ENCODE measurements at places on chromosomes 6 and 20.

DNA sequence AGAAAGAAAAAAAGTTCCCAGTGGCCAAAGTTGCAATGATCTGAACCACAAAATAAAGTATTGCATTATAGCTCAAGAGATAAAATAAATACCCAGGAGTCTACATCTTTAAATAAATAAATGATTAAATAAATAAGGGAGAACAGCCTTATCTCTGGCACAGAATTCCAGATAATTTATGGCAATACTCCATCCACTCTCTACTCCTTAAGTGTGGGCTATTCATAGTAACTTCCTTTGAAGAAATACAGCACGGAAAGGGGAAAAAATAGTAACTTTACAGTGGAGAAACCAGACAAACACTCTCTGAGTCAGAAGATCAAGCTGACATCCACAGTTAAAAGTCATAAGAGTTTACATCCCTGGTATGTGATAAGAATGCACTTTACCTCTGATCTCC is 11.6 kb downstream of the AURKA start:
- no peak for DNase-seq

DNA sequence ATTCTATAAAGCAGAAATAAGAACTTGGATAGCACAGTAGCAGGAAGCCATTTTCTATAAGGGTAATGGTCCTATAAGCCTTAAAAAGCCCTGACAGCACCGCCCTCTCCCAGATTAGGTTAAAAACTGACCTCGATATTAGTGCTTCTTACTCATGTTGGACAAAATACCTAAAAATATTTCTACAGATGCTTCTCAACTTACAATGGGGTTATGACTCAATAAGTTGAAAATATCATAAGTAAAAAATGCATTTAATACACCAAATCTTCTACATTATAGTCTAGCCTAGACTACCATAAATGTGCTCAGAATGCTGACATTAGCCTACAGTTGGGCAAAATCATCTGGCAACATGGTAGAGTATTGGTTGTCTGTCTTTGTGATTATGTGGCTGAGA is 70.3 kb downstream of the SESN1 start:
- no peak for DNase-seq

DNA sequence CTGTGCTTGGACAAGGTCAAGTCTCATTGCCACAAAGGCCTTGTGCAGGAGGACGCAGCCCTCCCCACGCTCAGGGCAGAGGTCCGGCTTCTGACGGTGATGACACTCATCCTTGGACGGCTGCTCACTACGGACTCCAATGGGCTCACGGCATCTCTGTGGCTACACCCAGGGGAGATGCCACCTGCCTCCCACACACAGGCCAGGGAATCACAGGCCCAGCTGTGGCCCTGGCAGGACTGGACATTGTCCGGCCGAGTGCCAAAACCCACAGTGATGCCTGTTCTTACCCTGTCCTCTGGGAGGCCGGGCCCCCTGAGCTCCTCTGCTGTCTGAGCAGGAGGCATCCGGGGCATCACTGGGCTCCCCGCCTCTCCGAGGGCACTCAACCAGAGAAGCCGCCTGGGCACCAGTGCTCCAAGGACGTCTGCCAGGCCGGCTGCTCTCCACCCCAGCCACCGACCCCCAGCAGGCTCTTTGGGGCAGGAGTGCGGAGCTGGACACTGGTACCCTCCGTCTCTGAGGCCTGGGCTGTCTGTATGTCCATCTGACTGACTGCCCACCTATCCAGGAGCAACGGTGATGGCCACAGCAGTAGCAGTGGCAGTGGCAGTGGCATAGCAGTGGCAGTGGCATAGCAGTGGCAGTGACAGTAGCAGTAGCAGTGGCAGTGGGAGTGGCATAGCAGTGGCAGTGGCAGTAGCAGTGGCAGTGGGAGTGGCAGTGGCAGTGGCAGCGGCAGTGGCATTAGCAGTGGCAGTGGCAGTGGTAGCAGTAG is 1.9 kb downstream of the RBBP8NL start:
- DNase-seq, result no peak

DNA sequence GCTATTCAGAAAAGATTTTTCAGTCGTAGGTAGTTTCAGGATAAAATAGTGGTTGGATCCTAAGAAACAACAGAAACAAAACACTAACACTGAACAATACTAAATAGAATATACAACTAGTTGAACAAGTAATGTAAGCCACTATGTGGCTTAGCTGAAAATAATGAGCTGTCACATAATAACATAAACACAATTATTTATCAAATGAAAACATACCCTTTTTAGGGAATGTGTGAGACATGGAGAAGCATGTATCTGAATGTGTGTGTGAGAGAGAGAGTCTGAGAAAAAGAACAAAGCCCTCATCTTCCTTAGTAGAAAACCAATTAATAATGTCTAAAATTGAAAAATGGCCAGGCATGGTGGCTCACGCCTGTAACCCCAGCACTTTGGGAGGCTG is 122.6 kb upstream of the LOC128125822 start:
- DNase-seq, result no peak

DNA sequence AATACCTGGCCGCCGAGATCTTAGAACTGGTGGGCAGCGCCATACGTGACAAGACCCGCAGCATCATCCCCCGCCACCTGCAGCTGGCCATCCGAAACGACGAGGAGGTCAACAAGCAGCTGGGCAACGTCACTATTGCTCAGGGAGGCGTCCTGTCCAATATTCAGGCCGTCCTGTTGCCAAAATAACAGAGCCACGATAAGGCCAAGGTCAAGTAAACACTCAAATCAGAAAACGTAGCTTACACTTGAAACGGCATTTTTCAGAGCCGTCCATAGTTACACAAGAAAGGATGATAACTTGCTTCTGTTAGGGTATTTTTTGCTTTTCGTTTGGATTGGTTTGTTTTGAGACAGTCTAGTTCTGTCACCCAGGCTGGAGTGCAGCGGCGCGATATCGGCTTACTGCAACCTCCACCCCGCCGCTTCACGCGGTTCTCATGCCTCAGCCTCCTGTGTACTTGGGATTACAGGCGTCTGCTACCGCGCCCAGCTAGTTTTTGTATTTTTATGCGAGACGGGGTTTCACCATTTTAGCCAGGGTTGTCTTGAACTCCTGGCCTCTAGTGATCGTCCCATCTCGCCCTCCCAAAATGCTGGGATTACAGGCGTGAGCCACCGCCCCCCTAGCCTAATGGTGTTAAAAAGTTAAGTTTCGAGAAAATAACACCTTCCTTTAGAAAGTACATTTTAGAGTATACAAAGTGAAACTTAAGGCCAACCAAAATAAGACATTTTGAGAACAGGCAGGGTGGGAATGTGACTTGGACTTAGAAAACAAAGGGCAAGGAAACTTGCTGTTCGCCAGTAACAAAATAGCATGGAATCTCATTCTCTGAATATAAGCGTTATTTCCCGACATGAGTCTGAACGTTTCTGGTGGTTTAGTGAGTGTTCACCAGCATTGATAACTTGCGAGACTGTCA is 42.8 kb upstream of the HFE start:
- DNase-seq, result no peak

DNA sequence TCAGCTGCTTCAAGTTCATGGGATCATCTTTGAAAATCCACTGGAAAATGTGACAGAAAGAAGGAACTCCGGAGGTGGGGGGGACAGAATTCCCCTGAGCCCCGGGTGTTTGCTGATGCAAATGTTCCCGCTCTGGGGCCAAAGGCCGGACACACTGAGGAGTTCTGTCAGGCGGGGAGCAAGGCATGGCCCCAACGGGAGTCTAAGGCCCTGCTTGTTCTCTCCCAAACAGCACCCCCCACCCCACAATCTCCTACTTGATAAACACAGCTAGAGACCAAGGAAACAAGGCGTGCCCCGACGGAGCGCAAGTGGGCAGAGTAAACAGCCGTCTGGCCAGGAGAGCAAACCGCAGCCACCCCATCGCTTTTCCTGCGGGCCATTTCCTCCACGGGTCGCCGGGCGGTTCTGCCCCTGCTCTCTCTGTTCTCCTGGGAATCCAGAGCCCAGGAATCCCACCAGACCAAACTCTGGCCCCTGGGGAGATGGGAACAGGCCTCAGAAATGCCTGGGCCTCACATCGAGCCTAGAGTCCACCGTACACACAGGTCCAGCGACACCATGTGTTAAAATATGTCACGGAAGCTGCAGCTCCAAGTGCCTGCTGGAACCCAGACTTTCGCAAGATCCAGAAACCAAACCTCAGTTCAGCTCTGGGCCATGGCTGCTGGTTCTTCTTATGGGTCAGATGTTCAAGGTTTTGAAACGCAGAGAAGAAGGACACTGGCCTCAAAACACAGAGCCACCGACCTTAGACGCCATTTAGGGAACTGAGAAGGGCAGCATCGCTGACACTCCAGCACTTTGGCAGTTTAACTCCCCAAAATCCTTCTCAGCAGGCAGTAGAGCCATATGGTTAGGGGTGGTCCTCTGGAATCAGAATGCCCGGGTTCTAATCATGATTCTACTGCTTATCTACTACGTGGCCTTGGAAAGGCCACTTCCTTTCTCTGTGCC is 104.2 kb downstream of the PREX1 start:
- DNase-seq, result no peak

DNA sequence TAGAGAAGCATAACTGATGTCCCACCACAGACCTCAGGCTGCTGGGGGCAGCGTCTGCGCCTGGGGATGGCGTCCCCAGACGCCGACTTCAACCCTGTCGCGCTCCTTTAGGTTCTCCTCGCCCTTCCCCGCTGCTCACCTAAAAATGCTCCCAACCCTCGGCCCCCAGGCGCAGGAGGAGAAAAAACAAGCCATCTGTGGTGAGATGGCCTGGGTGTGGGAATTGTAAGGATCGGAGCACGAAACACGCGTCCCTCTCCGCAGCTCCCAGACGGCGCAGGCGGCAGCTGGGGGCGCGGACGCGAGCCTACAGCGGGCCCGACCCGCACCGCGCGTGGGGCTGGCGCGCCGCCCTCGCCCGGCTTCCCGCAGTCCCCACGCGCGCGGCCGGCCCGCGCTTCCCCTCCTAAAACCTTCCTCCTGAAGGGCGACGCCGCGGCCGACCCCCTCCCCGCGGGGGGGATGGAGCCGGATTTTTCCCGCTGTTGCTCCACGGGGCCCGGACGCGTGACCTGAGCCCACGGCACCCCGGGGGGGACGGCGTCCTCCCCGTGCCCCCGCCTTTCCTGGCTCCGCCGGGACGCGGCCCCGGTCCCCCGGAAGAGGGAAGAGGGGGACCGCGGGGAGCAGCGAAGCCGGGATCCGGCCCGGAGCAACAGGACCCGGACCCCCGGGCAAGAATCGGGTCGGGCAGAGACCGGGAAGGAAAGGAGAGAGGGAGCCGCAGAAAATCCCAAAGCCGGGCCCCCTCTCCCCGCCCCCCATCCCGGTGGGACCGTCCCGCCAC is 611 bp downstream of the EPB41L2 start:
- no peak for DNase-seq

GRCh38 chr20:61634376-61635145 is 382.5 kb downstream of the CDH4 start:
- DNase-seq, result no peak

GRCh38 chr6:152669895-152670294 is 27.8 kb upstream of the MYCT1 start:
- no peak for DNase-seq

DNA sequence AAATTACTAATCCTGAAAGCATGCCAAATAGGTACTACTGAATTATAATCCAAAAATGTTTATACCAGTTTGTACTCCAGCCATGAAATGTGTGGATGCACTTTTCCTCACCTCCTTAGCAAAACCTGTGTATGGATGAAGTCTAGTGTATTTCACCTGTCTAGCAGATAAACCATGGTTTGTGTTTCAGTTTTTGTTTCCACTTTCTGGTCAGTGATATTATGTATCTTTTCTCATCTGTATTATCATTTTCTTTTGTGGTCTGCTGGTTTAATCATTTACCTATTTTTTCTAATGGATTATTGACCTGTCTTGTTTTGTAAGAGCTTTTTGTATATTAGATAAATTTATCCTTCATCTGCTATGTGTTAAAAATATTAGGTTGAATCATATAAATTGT is 41.0 kb upstream of the TMEM217 start:
- DNase-seq, result no peak

- DNase-seq, result no peak
Observed at GRCh38 chr20:49785149-49785851, 27.3 kb upstream of the SLC9A8 start.

DNA sequence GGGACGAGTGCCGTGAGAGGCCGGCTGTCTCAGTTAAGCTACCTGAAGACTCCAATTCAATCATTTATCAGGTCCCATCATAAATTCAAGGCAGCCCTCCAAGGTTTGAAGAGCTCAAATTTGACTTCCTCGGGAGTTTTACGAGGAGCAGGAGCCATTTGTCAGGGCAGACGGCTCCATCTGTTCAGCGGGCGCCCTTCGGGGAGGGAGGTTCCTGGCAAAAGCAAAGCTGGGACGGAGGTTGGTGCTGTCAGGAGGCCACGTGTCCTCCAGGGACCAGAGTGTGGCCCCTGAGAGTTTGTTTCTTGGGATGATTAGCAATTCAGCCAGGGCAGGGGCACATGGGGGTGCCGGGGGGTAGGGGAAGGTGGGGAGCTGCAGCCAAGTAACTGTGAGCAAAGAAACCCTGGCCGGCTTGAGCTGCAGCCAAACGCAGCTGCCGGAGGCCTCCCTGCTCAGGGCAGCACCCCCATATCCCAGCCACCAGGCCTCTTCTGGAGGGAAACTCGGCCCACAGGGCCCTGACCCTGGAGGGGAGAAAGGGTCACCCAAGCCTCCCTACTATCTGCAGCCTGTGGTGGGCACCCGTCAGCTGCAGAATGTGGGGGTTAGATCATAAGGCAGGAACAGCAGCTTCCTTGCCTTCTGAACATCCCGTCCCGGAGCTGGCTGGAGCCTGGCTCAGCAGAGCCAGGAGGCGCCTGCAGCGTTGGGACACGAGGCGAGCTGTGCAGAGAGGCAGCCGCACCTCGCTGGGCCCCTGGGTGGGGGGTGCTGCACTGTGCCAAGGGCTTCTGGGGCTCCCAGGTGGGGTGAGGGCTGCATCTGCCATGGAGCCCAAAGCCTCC is 63.6 kb upstream of the GATA5 start:
- DNase-seq, result no peak

- no peak for DNase-seq
Observed at GRCh38 chr20:53381568-53382262, 211.9 kb downstream of the ZNF217 start.

DNA sequence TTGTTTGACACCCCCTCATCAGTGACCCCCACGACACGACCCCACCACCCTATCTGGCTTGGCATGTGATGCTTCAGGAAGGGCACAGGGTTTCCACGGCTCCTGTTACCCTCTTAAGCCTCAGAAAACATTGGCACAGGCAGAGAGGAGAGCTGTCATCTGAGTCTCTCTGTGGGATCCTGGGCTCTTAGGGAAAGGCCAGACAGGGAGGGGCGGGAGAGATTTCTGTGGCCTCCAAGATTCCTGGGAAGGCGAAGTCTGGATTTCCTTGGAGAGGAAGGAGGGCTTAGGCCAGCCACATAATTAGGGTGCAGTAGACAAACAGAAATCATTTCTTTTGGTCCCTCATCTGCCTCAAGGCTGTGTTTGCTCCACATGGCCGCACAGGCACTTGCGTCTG is 191.6 kb upstream of the SNX9 start:
- no peak for DNase-seq

DNA sequence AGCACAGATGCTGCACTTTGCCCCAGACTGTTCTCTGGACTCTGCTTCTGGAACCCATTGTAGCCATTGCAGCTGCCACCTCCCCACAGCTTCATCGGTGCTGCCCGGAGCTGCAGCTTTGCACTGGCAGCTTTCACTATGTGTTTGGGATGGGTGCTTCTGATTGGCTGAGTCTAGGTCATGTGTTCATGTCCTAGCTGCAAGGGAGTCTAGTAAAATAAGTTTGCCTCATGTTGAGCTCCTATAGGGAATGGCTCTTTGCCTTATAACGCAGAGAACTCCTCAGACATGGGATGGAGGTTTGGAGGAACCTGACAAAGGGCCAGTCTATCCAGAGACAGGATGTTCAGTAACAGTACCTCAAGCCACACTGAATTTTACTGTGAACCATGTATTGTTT is 268.0 kb downstream of the BMP7 start:
- no peak for DNase-seq

GRCh38 chr6:170291271-170292110 is 613 bp upstream of the DLL1 start:
- no peak for DNase-seq
